Kidney (tissue), 22 donors: ENCODE measurements at places on chromosomes 11 and 22. TPM values are rescaled to one million over a fixed set of nuclear protein-coding genes. Genes with fewer than 3 reads are reported as not detected.

DNA sequence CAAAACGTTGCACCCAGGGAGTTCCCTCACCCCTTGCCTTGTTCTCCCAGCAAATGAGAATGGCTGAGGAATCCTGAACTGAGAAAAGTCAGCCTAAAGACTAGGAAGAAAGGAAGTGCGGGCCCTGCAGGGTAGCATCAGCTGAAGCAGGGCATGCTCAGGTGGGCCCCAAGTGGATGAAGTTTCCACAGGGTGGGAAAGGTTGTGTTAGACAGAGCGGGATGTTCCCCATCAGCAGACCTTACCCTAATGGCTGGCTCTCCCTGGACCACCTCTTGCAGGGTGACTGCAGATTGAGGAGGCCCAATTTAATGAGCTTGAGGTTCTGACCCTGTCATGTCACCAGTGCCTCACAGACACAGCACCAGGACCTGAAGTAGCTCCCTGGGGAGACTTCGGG, 81.5 kb upstream of the MYOD1 start:
- DNase-seq = no peak

The GLB1L3 gene
- total RNA-seq = 0.06 TPM

The NXPE2 gene
- 0.22 TPM for total RNA-seq

The OPCML gene
- total RNA-seq = 1.1 TPM

DNA sequence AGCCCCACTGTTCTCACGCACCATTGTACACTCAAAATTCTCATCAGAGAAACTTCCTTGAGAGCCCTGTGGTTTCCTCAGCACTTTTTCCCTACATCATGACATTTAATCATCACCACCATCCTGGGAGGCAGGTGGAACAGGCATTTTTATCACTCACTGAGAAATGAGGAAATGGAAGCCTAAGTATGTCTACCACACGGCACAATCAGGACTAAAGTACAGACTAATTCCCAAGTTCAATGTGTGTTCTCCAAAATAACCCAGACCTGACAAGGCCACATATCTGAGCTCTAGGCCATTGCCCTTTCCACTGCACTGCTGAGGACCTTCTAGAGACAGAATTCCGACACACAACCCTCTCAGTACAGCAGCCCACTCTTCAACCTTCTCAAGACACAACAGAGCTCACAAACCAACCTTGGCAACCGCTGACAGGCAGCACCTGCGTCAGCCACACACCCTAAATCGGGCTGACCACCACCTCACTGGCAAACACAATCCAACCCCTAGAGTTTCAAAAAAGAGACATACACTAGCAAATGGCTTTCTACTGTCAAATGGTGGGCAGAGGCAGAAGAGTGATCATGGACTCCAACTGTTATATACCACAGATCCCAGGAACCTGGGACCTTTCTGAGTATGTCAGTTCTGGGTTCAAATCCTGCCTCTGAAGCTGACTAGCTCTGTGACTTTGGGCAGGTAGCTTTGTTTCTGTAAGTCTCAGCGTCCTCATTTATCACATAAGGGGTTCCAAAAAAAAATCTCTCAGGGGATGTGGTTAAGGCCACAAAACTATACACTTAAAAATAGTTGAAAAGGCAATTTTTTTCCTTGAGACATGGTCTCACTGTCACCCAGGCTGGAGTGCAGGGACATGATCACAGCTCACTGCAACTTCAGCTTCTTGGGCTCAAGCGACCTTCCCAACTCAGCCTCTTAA, 16.3 kb downstream of the SMCO4 start:
- DNase-seq = no peak

The FGF4 gene
- not detected for total RNA-seq

The TANGO2 gene
- 27.7 TPM for total RNA-seq

GRCh38 chr11:606245-606644, 9.5 kb downstream of the IRF7 start:
- no peak for DNase-seq

- DNase-seq = no peak
Measured at GRCh38 chr22:25928038-25928437, 186.1 kb downstream of the MYO18B start.

GRCh38 chr11:66752148-66752547, 23.1 kb upstream of the SPTBN2 start:
- no peak for DNase-seq

The MTMR3 gene
- 56.2 TPM for total RNA-seq

The BACE1 gene
- total RNA-seq = 24.5 TPM

DNA sequence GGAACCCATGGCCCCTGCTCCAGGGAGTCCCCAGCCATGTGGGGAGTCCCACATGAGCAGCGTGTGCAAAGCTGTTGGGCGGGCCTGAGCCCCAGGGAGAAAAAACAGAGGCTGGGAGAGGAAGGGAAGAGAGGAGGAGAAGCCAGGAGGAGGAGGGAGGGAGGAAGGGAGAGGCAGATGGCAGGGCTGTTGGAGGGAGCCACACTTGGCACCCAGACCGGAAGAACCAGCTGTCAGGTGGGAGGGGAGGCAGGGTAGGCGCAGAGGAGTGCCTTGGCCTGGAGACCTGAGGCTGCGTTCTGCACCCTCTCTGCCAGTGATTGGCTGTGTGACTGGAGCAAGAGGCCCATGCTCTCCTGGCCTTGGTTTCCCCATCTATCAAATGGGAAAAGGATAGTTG, 6.7 kb downstream of the SYNGR1 start:
- DNase-seq = no peak

The C11orf65 gene
- total RNA-seq = 1.1 TPM

GRCh38 chr22:37686002-37686982, at the start of gene NOL12:
Gene NOL12 (plus strand): TSS chr22:37686343. CDS start chr22:37686393, 50 bp downstream.
- DNase-seq = peak; percentile 89

The LINC01488 gene
- total RNA-seq = not detected

The ANO9 gene
- 21.8 TPM for total RNA-seq

GRCh38 chr22:45511847-45512261, 9.2 kb downstream of the FBLN1 start:
- DNase-seq = peak; percentile 90

The WNT11 gene
- total RNA-seq = 2.2 TPM

DNA sequence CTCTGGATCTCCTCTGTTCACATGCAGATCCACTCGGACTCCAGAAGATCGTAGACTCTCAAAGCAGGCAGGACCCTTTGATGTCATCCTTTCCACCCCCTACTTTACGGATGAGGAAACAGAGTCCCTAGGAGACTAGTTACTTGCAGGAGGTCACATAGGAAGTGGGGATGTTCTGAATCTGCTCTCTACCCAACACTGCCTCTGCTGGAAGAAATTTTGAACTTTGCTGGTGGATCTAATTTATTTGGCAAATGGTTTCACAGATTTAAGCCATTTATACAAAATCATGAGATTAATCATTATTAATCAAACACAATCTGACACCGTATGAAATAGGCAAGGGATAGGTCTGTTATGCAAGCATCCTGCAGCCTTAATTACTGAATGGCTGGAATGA, 55.0 kb upstream of the USP47 start:
- peak; percentile 61 for DNase-seq

DNA sequence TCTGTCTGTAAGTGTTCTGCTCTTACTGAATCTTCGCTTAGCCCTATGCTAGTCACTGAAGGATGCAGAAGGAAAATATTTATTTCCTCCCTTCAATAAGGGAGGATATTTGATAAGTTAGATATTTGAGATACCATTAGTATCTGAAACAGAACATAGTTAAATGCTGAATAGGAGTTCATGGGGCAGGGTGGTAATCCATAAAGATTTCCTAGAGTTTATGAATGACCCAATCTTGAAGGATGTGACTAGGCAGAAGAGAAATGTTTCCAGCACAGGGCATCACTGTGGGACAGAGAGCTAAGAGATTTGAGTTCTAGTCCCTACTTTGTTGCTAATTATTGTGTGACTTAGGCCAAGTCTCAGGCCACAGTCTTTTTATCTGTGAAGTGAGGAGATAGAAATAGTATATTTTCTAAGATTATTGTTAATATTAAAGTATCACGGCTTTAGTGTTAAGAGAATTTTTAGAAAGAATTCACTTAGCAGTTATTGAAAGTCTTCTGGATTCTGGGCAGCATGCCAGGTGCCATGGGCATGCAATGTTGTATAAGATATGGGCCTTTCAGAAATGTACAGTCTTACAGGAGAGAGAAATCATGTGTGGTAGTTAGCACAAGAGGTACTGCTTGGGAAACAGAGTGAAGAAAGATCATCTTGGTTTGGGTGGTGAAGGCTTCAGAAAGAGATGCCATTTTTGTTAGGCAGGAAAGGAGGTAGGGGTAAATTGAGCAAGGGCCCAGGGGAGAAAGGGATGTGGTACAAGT, 24.0 kb downstream of the SWAP70 start:
- DNase-seq = peak; percentile 52

- no peak for DNase-seq
Measured at GRCh38 chr11:34235189-34235588, 122.6 kb downstream of the ABTB2 start.

GRCh38 chr11:61760946-61761345, 8.5 kb downstream of the MYRF start:
- no peak for DNase-seq

GRCh38 chr22:23856721-23857605, 712 bp upstream of the SLC2A11 start:
- DNase-seq = peak; percentile 82

GRCh38 chr11:19735909-19736498, 23.4 kb downstream of the NAV2 start:
- no peak for DNase-seq

GRCh38 chr11:118064956-118065355, 11.9 kb upstream of the TMPRSS4 start:
- no peak for DNase-seq

The DEUP1 gene
- 0.57 TPM for total RNA-seq

DNA sequence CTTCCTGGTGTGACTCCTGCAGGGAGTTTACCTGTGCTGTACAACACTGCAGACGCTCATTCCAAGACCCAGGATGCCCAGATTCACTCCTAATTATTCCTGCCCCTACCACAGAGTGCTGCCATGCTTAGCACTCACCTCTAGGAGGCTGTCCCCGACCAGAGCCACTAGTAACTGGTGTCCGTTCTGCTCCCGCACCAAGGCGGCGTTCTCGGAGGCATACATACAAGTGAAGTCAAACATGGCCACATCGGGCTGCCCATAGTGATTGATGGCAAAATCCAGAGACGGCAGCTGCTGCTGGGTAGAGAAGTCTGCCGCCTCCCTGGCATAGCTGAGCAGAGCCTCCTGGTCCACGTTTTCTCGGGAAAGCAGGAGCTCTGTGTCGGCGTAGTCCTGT, 122.3 kb upstream of the BID start:
- peak; percentile 58 for DNase-seq
